ENCODE measurements at places on chromosomes 16 and 17.

- DNase-seq = peak; percentile 34
Observed at GRCh38 chr16:72172105-72173034, at the start of gene PMFBP1. PMFBP1 (minus strand) TSS chr16:72172155; CDS start chr16:72171208, 947 bp downstream.

- DNase-seq = no peak
Observed at GRCh38 chr16:89552913-89553312, 7.6 kb upstream of the RPL13 start.

- DNase-seq = peak; percentile 22
Observed at GRCh38 chr17:7307686-7308624, 527 bp downstream of the EIF5A start.

- DNase-seq = no peak
Observed at GRCh38 chr16:57564571-57565270, 22.3 kb downstream of the ADGRG5 start.

- DNase-seq = peak; percentile 72
Observed at GRCh38 chr17:44914698-44915271, 515 bp downstream of the GFAP start.

Data from brain (organoid and tissue), 16 donors.